ENCODE measurements at places on chromosomes 7 and 10. TPM values are rescaled to one million over a fixed set of nuclear protein-coding genes. Genes with fewer than 3 reads are reported as not detected.

GRCh38 chr10:132746801-132747625, 38.9 kb downstream of the NKX6-2 start:
- peaks cover 4% of the 10 kb centered on the region for H3K4me1 ChIP-seq
- no peak for DNase-seq
- no peak overlapping the region for H3K4me3 ChIP-seq
- peaks cover 10% of the 10 kb centered on the region for H3K36me3 ChIP-seq

Gene POLD2
- 42.0 TPM for total RNA-seq

- no peak overlapping the region for H3K27ac ChIP-seq
- H3K4me1 ChIP-seq: peaks cover 10% of the 10 kb centered on the region
- no peaks in the 10 kb centered on the region for H3K27me3 ChIP-seq
- no peak for DNase-seq
- H3K4me3 ChIP-seq: no peak overlapping the region
Observed at GRCh38 chr7:77753173-77753572, 45.1 kb downstream of the TMEM60 start.

Gene RHEB
- 74.2 TPM for total RNA-seq

DNA sequence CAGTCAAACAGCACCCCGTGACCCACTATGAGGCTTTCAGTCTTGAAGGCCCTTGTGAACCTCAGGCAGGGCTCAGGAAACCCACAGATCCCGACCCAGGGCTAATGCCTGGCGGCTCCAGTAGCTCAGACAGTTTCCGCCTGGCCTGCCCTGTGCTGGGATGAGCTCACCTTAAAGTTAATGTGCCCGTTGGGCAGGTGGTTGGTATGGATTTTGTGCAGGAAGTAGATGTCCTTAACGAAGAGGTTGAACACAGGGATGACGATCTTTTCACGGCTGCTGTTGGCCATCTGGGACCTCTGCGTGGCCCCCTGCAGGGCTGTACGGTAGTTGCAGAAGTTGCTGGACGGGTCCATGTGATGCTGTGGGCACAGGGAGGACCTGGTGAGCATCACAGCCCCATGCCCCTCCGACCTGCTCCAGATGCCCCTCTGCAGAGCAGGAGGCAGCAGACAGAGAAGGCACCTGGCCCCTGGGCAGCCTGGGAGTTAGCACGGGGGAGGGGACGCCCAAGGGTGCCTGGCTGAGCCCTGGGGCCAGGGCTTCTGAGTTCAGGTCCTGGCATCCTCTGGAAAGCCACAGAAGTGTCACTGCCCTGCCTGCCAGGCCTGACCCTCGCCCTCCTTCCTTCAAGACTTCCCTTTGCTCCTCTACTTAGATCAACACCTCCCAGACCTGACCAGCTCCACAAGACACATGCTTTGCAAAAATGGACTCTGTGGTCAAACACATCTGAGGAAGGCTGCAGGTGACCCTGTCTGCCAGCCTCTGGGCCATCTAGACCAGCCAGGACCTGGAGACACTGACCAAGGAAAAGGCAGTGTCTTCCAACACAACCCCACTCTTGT, 59.8 kb downstream of the CSGALNACT2 start:
- H3K4me1 ChIP-seq: peaks cover 15% of the 10 kb centered on the region
- H3K27me3 ChIP-seq: no peaks in the 10 kb centered on the region
- no peak overlapping the region for H3K4me3 ChIP-seq
- DNase-seq: no peak

Gene LBX1
- total RNA-seq: not detected

Gene SFTPA2
- total RNA-seq: 0.74 TPM

- H3K27ac ChIP-seq: no peak overlapping the region
- no peak for DNase-seq
- H3K36me3 ChIP-seq: peaks cover 9% of the 10 kb centered on the region
- H3K4me1 ChIP-seq: no peaks in the 10 kb centered on the region
Observed at GRCh38 chr10:59325116-59325515, 37.2 kb downstream of the FAM13C start.

GRCh38 chr10:110775020-110775375, 96.7 kb upstream of the PDCD4 start:
- no peak overlapping the region for H3K4me3 ChIP-seq
- no peaks in the 10 kb centered on the region for H3K4me1 ChIP-seq
- no peaks in the 10 kb centered on the region for H3K36me3 ChIP-seq
- DNase-seq: no peak
- no peak overlapping the region for H3K27ac ChIP-seq

Measured in vagina (tissue), 2 donors.